Activated T-helper 17 cell treated with anti-CD3 and anti-CD28 coated beads, Interleukin-2, amount 50 U/mL, for 72 hours (primary cell): ENCODE measurements at places on chromosomes 13 and 19. TPM values are rescaled to one million over a fixed set of nuclear protein-coding genes. Genes with fewer than 3 reads are reported as not detected.

- ATAC-seq = peak; percentile 92
These were observed at the start of gene PTOV1 for GRCh38 chr19:49850487-49851342. Gene PTOV1 (plus strand): TSS chr19:49851159.

- ATAC-seq = no peak
These were observed 29.4 kb upstream of the TFDP1 start for GRCh38 chr13:113555141-113555540.

DNA sequence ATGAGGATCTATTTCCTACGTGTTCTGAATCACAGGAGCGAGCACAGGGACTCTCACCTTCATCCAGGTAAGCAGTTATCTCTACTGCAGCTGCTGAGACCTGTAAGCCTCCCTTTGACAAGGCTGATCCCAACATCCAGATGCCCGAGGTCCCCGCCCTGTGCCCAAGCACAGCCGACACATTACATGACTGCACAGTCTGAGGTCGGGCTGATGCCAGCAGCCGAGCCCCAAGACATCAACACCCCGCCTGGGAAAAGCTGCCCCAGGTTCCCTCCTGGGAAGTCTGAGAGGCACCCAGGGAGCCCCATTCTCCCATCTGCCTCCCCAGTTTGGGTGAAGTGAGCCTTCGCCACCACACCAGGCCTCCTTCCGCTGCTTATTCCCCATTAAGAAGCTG lies 95.9 kb downstream of the COL4A1 start:
- ATAC-seq = no peak

GRCh38 chr19:51493776-51494175 lies 7.8 kb downstream of the SIGLEC12 start:
- no peak for ATAC-seq

DNA sequence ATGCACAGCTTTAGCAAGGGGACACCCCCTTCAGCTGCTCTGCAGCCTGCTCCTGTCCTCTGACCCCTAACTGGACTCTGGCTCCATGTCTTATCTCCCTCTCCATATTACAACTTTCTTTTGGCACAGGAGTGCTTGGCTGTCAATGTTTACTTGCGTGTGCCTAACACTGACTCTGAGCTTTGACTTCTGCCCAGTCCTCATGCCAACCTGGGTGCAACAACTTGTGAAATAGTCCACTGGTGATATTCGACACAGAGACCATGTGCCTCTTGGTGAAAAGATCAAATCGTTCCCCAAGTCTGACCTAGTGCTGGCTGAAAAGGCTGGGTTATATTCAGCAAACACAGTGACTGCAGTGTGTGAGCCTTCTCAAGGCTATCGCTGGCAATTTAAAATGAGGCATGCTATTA lies 34.1 kb upstream of the KLF12 start:
- ATAC-seq = no peak

- peak; percentile 38 for ATAC-seq
These were observed 97.7 kb downstream of the SIPA1L3 start for GRCh38 chr19:38004521-38005223.

The ERICH4 gene
- total RNA-seq = not detected
